ENCODE measurements at places on chromosomes 4 and X. TPM values are rescaled to one million over a fixed set of nuclear protein-coding genes. Genes with fewer than 3 reads are reported as not detected.
A peak's percentile ranks its signal among the peaks of the same experiment; 100 is the strongest.

DNA sequence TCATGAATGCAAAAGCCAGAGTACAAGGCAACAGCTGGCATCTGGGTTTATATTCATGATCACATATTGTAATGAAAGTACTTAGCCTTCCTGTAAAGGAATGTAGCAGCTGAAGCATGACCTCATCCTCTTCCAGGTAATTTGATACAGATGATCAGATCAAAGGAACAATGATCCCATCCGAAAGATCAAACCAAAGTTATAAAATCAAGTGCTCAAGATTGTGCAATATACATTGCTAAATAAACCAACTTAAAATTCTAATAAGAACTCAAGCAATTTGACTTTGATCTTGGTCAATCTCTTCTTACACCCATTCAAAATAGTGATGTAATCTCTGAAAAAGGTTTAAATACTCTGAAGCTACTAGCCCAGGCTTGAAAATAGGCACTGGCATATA is 113.1 kb upstream of the INPP4B start:
- no peak for DNase-seq

DNA sequence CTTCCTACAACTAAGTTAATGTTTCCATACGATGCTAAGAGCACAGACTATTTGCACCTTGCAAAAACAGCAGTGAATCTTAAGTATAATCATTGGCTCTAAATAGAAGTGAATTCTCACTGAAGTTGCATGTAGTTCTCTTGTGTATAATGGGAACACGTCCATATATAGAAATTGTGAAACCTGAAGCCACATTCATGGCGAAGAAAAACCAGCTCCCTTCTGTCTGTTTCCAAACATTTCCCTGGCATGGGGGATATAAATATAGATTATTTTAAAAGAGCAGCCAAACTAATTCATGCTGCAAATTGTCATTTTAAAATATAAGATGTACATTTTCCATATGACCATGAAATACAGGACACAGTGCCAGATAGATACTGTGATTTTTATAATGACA is 71.1 kb downstream of the TRAM1L1 start:
- no peak for DNase-seq

- DNase-seq: no peak
Measured at GRCh38 chrX:11435568-11435967, 142.4 kb downstream of the AMELX start.

The RENBP gene
- total RNA-seq: 16.8 TPM

GRCh38 chrX:9855561-9856283 is 69.5 kb downstream of the SHROOM2 start:
- peak; percentile 59 for DNase-seq

The USP26 gene
- total RNA-seq: not detected

DNA sequence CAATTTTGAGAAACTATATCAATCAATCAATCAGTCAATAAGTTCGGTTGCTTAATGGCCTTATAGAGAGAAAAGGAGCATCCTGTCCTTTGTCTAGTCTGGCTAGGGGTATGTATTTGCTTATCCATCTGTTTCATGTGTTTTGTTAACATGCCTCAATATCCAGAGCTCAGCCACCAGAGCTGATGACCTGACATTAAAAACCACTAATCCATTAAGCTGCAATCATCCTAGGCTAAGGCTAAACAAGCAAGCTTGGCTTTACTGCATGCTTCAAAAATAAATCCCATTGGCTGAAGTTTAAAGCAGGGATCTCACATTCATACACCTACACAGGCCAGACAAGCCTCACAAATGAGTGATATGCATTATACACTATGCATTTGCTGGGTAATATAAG is 139.7 kb downstream of the INPP4B start:
- no peak for DNase-seq

DNA sequence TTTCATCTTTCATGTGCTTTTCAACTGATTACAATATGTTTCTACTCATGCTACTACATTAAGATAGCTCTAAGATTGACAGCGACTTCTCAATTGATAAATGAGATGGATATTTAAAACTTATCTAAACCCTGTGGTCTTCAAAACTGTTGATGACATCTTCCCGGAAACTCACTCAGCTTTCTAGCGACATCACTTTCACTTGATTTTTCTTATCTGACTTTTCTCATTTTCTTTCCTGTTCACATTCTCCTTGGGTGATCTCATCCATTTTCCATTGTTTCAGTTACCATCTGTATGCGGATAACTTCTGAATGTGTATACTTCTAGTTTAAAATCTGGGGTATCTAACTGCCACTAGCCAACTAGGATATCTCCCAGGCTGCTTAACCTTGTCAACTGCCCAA is 3.1 kb downstream of the POLR2B start:
- DNase-seq: no peak
